Dorsolateral prefrontal cortex (tissue), 122 donors: ENCODE measurements at places on chromosomes 16 and 17. TPM values are rescaled to one million over a fixed set of nuclear protein-coding genes. Genes with fewer than 3 reads are reported as not detected.

GRCh38 chr16:62079236-62079635 is 43.0 kb upstream of the CDH8 start:
- DNase-seq: no peak

- no peak for DNase-seq
Observed at GRCh38 chr16:55836158-55836611, 3.3 kb upstream of the CES1 start.

DNA sequence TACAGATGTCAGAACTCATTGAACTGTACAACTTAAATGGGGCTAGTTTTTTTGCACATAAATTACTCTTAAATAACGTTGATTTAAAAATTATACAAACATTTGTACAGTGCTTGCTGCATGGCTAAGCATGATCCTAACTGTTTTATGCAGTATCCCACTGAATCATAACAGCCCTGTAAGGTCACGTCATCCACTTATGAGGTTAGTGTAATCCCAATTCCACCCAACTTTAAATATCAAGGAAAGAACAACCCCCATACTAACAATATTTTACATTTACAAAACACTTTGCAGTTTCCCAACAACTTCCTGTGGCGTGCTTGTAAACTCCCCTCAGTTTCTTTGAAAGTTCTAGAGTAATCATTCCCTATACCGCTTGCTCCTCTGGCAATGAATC is 190.1 kb upstream of the SALL1 start:
- DNase-seq: no peak

DNA sequence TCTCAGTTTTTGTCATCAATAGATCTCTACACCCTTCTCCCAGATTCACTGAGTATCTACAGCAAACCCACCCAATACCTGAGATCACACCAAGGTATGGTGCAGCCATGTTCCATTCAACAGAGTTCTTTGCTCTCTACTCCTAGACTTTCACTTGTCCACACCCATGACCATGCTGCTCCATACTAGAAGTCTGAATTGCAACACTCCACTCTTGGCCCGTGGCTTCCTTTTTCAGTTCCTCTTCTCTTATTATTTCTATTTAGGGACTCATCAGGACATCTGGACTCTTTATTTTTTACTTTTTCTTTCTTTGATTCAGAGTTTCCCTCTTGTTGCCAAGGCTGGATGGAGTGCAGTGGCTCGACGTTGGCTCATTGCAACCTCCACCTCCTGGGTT is 37.1 kb downstream of the YWHAE start:
- no peak for DNase-seq

DNA sequence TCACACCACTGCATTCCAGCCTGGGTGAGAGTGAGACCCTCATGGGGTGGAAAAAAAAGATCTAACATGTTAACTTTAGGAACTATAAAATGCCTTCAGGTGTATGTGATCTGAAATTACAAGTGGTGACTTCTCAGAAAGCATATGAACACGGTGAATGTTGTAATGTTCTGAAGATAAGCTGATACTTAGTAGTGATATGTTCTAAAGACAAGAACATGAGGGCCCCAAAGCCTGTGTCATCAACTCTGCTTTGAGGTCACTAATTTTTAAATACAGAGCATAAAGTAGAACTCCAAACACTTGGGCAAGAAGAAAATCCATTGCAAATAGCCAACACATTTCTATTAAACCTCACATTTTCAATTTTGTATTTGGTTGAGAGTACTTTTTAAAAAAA is 2.6 kb upstream of the FBF1 start:
- DNase-seq: no peak

GRCh38 chr16:14608604-14609003 is 21.5 kb downstream of the PARN start:
- no peak for DNase-seq

- DNase-seq: no peak
Observed at GRCh38 chr17:13420418-13420826, 181.3 kb downstream of the HS3ST3A1 start.

- DNase-seq: no peak
Observed at GRCh38 chr16:84315422-84315821, 20.7 kb downstream of the WFDC1 start.

- no peak for DNase-seq
Observed at GRCh38 chr17:28252436-28252835, 66.6 kb upstream of the TMEM97 start.

DNA sequence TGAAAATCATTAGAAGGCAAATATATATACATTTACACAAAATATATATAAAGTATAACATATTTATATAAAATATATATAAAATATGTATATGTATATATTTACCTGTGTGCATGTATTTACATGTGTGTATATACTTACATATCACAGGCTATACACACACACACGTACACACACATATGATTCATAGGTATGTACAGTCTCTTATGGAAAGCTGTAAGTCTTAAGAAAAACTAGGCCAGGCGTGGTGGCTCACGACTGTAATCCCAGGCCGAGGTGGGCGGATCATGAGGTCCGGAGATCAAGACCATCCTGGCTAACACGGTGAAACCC is 14.7 kb downstream of the TOM1L2 start:
- no peak for DNase-seq

DNA sequence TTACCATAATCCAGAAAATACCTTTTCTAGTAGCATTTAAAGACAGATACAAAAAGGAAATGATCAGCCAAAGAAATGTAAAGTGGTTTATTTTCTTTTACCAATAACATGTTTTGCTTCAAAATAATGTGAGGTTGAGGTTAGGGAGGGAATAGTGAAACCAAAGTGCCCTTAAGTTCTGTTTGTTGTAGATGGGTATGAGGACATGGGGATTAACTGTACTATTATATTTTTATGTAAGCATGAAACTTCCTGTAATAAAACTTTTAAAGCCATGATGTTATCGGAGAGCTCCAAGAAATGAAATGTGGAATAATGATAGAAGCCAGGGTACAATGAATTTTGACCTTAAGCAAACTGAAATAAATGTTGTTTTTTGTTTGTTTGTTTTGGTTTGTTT is 9.9 kb downstream of the C16orf46 start:
- no peak for DNase-seq

- no peak for DNase-seq
Observed at GRCh38 chr16:12143447-12144172, 167.1 kb downstream of the SNX29 start.

DNA sequence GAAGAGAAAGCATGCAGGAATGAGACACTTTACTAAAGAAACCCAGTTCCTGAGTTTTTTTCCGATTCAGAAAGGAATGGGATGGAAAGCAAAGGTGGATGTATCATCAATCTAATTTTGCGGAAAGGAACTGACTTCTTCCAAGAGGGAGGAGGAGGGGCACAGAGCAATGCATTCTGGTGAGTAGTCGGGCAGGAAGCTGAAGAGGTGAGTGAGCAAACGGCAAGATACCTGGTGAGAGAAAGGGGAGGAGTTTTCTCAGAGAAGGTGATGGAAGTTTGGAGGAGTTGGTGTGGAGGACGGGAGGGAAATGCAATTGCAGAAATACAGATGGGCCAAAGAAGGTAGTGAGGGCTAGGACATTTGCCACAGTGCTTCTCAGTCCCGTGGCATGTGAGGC is 713.2 kb downstream of the KCNJ2 start:
- DNase-seq: no peak

DNA sequence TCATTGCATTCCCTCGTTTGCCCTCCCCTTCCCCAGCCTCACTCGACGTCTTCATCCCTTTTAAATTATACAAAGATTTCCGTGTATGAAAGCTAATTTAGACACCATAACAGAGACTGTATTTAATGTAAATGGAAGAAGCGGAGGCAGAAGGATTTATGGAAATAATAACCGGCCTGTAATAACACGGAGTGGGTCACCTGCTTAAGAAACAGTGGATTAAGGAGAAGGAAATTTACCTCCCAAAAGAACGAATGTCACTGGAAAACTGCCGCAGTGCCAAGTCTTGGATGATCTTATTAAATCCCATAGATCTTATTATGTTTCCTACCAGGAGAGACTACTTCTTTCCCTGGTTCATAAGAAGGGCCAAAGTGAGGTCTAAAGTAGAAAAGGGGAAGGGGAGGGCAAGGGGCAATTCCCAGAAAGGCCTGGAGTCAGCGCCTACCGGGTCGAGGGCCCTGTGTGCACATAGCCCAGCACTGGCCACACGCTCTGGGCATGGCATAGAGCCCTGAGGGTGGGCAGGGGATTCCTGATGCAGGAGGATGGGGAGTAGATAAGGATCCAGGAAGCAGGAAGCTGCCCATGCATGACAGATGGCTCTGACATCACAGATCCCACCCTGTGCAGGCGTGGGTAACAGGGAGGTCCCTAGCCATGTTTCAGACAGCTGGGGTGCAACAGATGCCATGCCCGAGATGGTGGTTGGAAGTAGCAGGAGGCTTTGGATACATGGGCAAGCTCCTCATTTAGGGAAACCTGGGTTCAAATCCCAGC is 56.2 kb upstream of the RPL38 start:
- DNase-seq: no peak

DNA sequence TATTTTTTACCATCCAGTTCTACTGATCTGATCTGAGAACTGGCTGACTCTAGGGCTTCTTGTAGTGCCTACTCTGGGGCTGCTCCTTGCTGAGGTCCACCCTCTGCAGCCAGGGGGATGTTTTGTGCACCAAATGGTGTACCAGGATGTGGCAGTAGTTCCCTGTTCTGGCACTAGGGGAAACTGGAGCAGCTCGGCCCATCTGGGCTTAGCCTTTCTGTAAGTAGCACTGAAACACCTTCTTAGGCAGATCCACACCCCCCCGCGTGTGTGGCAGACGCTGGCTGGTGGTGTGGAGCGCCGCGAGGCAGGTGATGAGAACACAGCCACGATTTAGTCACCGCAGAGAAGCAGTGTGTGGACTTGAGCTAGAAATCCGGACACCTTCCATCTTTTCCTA is 17.0 kb downstream of the DUSP14 start:
- peak; percentile 45 for DNase-seq

DNA sequence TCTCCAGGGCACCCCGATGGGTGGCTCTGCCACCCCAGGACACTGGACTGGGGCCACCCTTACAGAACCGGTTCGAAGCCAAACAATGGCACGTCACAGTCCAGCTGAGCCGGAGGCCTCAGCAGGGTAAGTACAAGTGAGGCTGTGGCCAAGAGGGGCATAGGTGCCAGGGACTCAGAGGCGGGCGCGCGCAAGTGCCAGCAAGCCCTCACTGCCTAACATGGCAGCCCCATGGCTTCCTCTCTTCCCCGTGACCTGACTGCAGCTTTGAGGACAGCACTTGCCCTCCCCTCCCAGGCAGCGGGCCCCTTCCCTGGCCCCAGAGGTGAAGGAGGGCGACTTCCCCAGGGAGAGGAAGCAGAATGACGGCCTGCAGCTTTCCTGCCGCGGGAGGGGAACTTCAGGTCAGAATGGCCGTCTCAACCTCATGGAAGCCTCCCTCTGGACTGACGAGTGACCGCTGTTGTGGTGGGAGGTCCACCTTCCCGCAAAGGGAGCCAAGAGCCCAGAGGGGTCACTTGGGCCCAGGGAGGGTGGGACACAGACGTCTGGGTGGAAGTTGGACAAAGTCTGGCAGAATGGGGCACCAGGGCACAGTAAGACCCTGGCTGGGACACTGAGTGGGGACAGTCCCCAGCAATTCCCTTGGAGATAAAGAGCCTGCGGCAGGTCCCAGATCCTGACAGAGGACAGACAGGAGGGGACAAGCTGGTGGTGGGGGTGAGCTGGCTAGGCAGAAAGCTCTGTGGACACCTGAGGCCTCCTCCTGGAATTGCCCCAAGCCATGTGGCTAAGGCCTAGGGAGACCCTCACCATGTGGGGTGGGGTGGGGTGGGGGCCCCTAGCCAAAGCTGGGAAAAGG is 52.1 kb upstream of the TOB1 start:
- no peak for DNase-seq

Gene TBC1D3I
- 0.53 TPM for total RNA-seq

Gene TPSAB1
- total RNA-seq: not detected

Gene KRT17
- total RNA-seq: 24.5 TPM

Gene ZP2
- not detected for total RNA-seq

Gene CTRL
- total RNA-seq: 0.99 TPM

Gene XYLT1
- 32.3 TPM for total RNA-seq
